Stimulated activated CD4-positive, alpha-beta T cell treated with anti-CD3 and anti-CD28 coated beads, Interleukin-15, amount 100 ng/mL, for 48 hours (primary cell): ENCODE measurements at places on chromosomes 7 and 10.

DNA sequence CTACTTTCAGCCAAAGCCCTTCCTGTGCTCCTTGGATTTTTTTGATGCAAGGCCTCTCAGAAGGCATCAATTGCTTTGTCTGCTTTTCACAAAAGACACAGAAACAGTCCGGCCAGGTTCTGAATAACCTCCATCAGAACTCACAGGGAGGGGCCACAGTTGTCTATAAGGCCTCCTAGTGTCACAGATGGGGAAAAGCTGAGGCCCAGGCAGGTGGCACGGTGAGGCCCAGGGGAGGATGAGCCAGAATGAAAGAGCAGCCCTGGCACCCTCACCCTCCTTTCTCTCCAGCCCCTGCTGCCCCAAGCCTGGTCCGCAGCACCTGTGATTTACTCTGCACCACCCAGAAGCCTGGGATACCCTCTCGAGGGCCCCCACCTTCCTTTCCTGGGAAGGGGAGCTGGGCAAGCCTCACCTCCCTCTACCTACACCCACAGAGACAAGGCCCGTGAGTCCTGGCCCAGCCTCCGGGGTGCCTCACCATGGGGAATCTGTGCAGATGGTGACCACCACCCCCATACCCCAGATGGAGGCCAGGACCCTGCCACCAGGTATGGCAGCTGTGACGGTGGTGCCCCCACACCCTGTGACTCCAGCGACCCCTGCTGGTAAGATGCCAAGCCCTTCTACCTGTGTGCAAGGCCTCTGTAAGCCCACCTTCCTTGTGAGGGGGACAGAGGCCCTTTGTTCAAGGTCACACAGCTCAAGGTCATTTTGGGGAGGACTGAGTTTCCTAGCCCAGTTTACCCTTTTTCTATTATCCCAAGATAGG lies 26.2 kb upstream of the ZNF467 start:
- DNase-seq = peak; percentile 50

DNA sequence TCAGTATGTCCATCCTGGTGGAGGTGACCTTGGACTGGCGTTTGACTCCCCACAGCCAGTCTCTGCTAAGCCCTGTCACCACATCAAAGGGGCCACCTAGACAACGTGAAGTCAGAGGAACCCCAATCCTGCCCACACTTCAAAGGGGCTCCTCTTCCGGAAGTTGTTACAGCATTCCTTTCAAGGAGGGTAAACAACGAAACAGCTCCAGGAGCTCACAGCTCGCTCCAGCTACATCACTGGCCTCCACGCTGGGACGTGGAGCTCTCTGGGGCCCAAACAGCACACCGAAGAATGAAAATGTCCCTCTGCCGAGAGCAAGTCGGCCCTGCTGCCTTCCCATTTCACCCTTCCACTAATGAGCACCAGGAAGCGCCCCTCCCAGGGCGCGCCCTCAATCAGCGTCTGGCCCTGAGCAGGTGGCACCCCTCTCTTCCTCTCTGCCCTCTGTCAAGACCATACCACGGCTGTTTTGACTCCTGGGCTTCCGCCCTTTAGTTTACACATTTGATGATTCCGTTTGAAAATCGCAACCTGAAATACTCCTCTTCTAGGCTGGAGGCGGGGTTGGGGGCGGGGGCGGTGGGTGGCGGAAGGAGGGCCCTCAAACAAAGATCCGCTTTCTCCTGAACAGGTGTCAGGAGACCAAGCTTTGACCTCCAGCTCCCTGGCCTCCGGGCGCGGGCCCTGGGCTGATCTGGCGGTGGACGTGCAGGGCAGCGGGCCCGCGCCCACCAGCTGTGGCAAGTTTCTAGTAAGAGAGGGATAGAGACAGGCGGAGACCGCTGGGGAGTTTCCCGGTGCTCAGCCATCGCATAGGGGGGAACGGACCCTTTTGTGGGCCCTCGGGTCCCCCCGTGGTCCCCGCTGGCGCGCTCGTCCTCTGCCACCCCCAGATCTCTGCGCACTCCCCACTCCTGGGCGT lies 53.1 kb upstream of the KDM7A start:
- DNase-seq = peak; percentile 44

DNA sequence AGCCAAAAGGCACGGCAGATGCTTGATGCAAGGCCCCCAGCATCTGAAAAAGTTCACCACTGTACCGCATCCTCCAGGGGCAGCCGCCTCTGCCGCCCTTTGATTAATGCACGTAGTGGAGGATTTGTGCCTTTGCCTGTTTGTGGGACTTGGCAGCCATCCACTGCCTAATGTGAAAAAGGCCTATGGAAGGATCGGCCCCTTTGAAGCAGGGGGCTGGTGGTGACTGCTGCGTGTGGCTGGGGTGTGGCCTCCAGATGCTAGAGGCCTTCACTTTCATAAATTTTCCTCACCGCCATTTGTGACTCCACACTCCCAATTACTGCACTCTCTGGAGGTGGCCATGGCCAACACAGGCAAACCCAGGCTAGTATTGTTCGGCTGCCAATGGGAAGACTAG lies 226.0 kb downstream of the BMPER start:
- no peak for DNase-seq

DNA sequence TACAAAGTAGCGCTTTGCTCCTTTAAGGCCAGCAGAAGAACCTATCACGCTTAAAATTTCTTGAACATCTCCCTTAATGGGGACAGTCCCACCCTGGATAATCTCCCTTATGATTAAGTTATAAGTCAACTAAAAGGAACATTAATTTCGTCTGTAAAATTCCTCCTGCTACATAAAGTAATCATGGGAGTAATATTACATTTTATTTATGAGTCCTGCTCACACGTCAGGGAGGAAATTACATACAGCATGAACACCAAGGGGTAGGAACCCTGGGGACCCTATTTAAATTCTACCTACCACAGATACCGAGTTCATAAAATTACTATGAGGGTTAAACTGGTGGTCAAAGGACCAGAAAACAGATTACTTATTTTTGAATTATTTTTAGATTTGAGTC lies 926.6 kb upstream of the MBL2 start:
- no peak for DNase-seq

DNA sequence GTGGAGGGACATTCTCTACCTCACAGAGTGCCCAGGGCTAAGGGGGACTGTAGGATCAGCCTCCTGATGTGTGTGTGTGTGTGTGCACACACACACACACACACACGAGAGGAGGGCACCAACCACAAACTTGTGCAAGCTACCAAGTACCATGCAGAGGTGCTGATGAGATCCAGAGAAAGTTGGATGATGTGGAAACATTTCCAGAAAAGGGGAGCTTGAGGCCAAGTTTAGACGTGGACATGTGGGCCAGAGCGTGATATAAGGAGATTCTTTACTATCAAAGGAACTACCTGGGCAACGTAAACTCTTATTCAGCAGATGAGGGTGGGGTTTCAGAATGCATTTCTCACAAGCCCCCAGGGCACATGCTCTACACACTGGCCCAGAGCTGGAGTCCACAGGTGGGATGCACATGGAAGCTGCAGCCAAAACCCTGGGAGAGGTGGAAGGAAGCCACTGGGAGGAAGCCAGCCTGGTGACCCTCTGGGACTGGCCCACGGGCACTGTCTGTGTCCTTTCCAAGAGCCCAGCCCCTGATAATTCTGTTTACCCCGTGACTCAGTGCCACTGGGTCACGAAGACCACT lies 53.5 kb downstream of the DLG5 start:
- no peak for DNase-seq

GRCh38 chr7:123643495-123644441 lies 11.9 kb upstream of the LMOD2 start:
- DNase-seq = no peak

DNA sequence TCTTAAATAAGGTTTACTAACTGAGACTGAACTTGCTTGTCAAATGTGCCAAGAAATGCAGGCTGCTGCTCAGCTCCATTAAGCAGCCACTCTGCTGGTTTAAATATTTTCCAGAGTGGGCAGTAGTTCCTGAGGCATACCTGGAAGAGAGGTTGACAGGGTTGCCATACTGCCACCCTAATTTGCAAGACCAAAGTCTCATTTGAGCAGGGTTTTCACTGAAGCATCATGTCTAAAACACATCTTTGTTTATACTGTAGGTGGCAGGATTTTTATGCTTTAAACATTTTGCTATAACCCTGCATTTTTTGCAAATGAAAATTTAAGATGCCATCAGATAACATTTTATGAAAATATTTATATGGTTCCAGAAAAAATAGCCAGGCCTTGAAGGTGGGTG lies 618.0 kb upstream of the LRRTM3 start:
- no peak for DNase-seq

DNA sequence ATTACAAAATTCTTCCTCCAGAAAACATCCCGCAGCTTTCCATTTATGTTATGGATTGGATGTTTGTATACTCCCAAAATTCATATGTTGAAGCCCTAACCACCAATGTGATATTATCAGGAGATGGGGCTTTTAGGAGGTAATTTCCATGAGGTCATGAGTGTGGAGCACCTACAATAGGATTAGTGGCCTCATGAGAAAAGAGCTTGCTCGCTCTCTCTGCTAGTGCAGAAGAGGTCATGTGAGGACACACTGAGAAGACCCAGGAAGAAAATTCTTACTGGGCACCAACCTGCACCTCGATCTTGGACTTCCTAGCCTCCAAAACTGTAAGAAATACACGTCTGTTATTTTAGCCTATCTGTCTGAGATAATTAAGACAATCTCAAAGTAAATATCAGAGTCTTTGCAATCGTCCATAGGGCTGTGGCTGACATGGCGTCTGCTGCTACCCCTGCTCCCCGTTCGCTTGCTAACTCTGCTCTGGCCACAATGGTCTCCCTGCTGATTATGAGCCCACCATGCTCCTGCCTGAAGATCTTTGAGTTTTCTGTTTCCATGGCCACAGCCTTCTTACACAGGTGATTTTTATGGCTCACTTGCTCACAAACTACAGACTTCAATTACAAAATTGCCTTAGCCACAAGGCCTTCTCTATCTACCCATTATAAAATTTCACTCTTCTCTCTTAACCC lies 333.3 kb downstream of the CACNA2D1 start:
- no peak for DNase-seq
